ENCODE measurements at places on chromosomes 5 and 9. TPM values are rescaled to one million over a fixed set of nuclear protein-coding genes. Genes with fewer than 3 reads are reported as not detected.

DNA sequence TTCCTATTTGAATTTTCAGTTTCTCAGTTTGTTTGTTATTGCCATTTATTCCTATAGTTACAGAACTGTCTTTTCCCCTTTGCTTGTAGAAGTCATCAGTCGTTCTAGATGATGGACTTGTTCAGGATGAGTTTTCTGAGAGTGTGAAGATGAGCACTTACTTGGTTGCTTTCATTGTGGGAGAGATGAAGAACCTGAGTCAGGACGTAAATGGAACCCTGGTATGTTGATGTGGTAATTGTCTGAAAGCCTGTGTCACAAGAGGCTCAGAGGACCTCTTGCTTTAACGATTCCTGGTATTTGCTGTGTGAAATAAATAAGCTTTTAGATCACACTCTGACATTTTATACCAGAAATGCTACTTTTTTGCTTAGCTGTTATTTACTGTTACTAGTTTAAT is 50.6 kb downstream of the LNPEP start:
- no peak for DNase-seq

GRCh38 chr5:41832430-41832829 is 37.8 kb downstream of the OXCT1 start:
- no peak for DNase-seq

DNA sequence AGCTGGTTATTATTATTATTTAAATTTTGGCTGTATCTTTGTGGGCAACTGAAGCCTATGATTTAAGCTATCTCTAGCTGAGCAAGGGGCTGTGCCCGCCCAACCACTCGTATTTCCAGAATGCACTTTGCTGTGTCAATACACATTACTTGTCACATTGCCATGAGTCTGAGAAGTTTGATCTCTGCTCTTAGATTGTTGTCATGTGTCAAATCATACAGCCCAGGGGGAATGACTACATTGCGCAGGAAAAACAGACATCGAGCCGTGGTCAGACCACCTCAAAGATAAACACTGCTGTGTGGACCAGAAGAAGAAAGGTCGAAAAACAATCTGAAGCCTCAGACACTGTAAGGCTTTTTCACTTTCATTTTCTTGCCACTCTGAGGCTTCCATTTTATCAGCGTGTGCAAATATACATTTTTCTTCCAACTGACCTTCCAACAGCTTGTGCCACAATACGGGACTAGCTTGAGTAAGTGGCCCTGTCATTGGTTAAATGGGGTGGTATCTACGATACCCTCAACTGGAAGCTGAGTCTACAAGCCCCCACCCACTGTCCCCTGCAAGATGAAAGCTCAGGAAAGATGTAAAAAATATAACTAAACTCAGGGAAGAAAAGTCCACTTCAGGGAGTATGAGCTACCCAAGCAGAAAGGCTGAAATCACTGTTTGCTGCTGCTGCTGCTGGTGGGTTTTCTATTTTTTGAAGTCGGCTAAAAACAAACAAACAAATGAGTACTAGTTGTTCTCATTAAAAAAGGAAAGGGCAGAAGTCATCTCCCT is 603.0 kb downstream of the BNC2 start:
- DNase-seq = no peak

DNA sequence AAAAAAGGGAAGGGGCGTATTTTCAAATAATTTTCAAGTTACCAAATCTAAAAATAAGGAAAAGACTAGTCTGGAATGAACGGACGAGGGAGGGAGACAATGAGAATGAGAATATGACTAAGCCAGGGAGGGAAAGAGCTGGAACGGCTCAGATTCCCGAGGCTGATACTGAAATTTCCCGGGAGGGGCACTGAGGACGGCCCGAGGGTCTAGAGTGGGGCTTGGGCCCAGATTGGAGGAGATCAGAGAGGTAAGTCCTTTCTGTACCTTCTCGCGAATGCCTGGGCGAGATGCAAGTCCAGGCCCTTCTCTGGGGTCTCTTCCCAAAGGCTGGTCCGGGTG is 3.4 kb upstream of the CCIN start:
- no peak for DNase-seq

The SPINK13 gene
- not detected for total RNA-seq

DNA sequence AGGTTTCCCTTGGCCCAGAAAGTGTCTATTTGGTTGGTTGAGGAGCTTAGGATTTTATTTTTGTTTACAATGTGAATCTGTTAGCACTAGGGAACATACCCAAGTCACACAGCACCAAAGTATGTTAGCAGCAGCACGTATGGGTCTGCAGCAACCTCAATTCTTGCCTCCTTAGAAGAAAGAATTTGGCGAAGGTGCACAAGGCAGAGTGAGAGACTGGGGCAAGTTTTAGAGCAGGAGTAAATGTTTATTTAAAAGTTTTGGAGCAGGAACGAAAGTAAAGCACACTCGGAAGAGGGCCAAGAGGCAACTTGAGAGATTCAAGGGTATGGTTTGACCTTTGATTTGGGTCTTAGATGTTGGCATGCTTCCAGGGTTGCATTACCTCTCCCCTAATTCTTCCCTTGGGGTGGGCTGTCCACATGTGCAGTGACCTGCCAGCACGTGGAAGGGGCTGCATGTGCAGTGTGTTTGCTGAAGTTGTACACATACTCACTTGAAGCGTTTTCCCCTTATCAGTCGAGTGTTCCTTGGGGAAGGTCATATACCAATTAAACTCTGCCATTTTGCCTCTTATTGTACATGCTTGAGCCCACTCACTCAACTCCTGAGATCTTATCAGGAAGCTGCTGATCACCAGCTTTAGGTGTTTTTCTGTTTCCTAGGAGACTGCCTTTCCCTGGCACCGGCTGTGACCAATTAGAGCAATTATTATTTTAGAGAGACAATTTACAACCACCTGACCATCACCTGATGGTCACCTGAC is 64.9 kb upstream of the SHC3 start:
- DNase-seq = no peak

The ZFP37 gene
- total RNA-seq = 6.4 TPM

The NME5 gene
- total RNA-seq = 2.5 TPM

- no peak for DNase-seq
Measured at GRCh38 chr5:5521478-5521877, 99.0 kb downstream of the ICE1 start.

The CNTLN gene
- total RNA-seq = 14.6 TPM

- DNase-seq = no peak
Measured at GRCh38 chr5:68288707-68289134, 73.2 kb downstream of the PIK3R1 start.

- DNase-seq = no peak
Measured at GRCh38 chr5:31193591-31194467, at the start of gene CDH6. Gene CDH6, plus strand, starts transcription at chr5:31193686. Its CDS starts 73,788 bp downstream, at chr5:31267474.

DNA sequence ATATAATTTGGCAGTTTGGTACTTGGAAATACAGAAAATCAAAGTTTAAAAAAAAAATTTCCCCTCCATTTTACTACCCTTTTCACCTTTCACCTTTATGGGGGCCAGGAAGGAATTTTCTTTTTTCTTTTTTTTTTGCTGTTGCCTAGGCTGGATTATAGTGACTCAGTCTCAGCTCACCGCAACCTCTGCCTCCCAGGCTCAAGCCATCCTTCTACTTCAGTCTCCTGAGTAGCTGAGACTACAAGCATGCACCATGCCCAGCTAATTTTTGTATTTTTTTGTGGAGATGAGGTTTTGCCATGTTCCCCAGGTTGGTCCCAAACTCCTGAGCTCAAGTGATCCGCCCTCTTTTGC is 9.1 kb downstream of the CHMP5 start:
- no peak for DNase-seq

The FRRS1L gene
- total RNA-seq = 2.6 TPM

The KCNN2 gene
- total RNA-seq = 0.16 TPM

DNA sequence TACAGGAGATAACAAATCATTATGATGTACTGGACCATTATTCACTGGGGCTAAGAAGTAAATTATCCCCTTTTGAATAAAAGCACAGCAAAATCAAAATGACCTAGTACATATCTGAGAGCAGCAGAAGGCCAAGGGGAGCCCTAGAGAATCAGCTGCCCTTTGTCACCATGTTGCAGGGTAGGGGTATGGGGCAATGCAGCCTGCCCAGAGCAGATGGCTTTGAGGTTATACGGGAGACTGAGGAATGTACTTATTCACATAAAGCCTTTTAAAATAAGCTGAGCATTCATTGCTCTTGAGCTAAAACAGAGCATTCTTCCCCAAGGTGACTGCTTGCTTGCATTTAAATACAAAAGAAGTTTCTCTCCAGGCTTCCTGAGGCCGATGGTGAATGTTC is 2.6 kb upstream of the TNFAIP8 start:
- no peak for DNase-seq

DNA sequence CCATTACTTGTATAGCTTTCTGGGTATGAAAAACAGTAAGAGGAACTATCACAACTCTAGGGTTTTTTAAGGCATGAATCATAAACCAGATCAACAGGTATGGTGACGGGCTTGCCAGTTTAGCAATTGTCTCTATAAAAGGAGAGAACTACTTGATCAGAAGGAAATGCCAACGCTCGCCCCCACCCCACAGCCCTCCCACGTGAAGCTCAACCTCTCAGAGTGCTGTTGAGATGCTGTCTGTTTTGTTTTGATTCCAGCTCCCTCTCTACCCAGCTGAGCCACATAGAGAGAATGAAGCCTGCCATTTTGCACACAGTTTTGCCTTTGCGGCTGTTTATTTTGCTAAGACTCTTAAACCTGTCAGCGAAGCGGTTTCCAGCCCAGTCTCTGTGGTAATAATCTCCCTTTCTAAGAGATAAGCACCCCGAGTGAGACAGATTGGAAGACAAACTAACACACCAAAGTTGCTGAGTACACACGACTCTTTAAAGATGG is 257.9 kb upstream of the ANKRD55 start:
- peak; percentile 87 for DNase-seq

The JADE2 gene
- total RNA-seq = 66.0 TPM
